ENCODE measurements at places on chromosomes 4 and X.

DNA sequence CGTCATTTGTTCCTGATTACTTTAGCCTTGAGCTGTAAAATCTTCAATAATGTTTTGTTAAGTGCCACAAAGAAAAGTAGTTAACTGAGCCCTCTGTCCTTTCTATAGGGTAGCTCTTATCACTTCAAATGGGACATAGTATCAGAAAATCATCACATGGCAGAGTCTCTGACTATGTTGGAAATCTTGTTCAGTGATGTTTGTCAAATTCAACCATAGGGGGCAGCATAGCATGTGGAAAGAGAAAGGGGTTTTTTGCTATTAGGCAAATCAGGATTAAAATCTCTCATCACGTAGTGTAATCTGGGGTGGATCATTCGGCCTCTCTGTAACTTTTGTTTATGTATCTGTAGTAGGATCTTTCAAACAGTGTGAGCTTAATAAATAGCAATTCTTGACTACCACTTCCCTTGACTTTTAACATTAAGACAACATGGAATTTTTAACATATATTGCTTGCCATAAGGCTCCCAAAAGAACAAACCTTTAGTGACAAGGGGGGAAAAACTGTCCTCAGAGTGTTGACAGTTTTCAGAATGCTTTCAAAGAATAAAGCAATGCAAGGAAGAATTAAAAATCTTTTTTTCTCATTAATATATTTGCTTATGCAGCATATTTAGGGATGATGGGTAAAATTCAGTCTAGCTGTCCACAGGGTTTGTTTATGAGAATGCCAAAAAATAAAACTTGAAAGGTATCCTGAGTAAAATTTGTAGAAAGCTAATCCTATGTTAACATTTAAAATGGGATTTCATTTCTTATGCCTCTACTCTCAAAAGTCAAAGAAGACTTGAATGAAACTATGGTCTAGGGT, 127.2 kb downstream of the FBXW7 start:
- peak; percentile 11 for DNase-seq

GRCh38 chr4:125994430-125994829, 679.7 kb downstream of the FAT4 start:
- DNase-seq = no peak

DNA sequence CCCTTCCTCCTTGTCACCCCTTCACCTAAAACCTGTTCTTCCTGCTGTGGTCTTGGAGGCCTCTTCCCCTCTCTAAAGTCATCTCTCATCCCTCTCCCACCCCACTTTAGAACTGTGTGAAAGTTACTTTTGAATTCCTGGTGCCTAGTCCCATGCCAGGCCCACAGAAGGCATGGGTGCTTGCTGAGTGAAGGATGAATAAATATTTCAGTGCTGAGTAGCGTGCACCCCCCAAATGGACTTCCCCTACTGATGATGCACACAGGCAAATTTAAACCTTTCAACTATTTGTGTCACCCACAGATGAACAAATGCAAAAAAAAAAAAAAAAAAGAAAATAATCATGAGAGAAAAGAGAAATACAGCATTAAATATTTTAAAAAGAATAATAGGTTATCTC, 19.8 kb downstream of the PSMD10 start:
- no peak for DNase-seq

DNA sequence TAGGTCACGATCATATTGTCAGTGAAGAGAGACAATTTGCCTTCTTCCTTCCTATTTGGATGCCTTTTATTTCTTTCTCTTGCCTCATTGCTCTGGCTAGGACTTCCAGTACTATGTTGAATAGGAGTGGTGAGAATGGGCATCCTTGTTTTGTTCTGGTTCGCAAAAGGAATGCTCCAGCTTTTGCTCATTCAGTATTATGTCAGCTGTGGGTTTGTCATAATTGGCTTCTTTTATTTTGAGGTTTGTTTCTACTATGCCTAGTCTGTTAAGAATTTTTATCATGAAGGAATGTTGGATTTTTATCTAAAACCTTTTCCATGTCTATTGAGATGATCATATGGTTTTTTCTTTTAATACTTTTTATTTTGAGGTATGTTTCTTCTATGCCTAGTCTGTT, 152.3 kb upstream of the MAD2L1 start:
- DNase-seq = no peak

- DNase-seq = no peak
Observed at GRCh38 chrX:47776292-47777006, 60.3 kb upstream of the ZNF81 start.

- DNase-seq = no peak
Observed at GRCh38 chr4:25632135-25632534, 23.5 kb upstream of the SLC34A2 start.
